ENCODE measurements at places on chromosomes 7 and 10. TPM values are rescaled to one million over a fixed set of nuclear protein-coding genes. Genes with fewer than 3 reads are reported as not detected.
A peak's percentile ranks its signal among the peaks of the same experiment; 100 is the strongest.

GRCh38 chr10:75008952-75009351, 102.5 kb upstream of the SAMD8 start:
- DNase-seq: no peak

DNA sequence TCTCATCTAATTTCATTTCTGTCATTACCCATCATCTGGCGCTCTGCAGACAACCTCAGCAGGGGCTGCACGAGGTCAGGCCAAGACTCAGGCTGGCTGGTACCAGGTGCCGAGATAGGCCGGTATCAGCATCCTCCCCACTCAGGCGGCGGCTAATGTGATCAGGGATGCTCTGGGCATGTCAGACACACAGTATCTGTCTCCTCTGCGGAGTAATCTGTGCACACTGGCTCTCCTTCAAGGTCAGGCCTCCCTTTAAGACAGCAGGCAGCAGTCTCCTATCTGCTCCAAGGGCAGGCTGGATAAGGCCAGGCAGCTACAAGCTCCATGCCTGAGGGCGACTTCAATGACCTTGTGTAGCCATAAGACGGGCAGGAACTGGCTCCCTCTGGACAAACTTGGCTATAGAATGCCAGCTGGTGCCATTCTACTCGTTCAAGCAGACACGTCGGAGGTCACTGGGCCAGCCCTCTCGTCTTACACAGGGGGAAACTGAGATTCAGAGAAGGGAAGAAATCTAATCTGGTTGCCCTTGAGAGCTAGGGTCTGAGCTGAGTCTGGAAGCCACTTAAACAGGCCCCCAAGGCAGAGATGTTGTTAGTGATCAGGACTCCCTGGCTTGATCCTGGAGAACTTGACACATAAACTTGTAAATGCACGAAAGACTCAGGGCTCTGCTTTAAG, 59.3 kb downstream of the ARHGAP22 start:
- peak; percentile 25 for DNase-seq

- DNase-seq: no peak
Measured at GRCh38 chr10:93090619-93091018, 16.9 kb downstream of the CYP26A1 start.

DNA sequence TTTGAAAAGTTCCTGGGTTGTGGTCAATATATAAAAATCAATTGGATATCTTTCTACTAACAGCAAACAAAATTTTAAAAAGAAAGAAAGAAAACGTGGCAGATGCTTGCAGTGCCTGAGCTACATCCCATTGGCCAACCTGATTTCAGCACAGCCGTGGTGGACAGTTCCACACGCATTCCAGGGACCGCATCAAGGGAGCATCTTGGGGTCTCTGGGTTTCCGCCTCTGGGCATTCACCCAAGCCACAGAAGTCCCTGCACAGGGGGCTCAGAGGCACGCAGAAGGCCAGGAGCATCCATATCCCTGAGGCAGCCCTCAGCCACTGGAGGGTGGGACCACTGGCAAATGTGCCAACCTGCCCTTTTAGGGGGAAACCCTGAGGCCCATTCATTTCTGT, 254.5 kb upstream of the RNF32 start:
- no peak for DNase-seq

DNA sequence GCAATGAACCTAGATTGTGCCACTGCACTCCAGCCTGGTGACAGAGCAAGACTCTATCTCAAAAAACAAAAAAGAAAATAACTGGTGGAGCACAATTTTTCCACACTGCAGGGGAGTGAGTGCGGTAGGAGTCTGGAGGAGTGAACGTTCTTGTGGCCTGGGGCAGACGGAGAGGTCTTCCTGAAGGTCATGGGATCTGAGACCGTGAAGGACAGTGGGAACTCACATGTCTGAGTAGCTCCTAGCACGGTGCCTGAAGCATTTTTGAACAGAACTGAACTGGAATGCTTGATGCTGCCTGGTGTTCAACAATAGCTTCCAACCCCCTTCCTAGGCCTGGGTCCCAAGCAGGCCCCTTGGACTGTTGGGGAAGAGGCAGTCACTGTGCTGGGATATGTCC, 84.3 kb upstream of the PODXL start:
- DNase-seq: no peak

- DNase-seq: no peak
Measured at GRCh38 chr10:61342858-61343572, 110.2 kb downstream of the TMEM26 start.

DNA sequence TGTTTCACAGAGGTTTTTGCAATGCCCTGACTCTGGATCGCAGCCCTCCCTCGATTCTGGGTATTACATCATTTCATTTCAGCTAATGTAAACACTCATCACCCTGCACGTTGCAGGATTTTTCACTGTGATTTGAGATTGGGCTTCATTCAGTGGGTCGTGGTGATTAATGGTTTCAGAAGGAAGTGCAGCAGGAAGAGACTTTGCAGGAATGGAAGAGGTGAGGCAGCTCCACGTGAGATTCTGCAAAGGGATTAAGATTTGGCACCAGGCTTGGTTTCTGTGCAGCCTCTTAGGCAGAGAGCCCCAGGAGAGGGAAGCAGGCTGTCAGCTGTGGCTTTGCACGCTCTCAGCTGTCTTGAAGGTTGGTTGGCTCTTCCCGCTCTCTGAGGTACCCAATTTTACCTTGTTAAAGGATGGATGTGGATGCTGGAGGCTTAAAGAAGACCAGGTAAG, 95.2 kb downstream of the PLCE1 start:
- no peak for DNase-seq

DNA sequence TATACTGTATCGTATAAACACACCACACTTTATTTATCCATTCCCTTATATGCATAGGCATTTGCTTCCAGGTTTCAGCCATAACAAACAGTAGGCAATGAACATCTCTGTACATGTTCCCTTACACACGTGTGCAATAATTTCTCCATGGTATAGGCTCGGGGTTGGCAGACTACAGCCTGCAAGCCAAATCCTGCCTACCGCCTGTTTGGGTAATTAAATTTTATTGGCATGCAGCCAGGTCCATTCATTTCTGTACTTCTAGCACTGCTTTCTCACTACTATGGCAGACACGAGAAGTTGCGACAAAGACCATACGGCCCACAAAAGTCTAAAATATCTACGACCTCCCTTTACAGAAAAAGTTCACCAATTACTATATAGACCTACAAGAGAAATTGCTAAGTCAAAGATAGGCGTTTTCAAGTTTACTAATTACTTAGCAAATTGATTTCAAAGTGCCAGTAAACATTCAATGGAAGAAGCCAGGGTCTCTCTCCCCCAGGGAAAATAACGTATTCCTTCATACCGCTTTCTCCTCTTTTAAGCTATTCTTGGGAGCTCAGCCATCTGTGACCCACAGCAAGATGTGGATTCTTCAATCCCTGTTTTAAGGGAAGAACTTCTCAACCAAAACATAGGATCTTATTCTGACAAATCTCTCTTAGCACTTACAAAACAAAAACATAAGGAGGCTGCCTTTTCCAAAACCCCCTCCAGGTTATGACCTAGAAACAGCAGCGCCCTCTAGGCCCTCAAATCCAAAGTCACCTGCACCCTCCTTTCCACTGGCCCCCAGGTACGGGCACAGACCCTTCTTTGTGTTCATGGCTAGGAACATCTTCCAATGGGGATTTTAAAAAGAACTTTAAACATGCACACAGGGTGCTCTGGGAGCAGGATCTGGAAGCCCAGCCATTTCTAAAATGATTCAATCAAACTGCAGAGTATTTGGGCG, 100.5 kb downstream of the FGFR2 start:
- DNase-seq: peak; percentile 53

DNA sequence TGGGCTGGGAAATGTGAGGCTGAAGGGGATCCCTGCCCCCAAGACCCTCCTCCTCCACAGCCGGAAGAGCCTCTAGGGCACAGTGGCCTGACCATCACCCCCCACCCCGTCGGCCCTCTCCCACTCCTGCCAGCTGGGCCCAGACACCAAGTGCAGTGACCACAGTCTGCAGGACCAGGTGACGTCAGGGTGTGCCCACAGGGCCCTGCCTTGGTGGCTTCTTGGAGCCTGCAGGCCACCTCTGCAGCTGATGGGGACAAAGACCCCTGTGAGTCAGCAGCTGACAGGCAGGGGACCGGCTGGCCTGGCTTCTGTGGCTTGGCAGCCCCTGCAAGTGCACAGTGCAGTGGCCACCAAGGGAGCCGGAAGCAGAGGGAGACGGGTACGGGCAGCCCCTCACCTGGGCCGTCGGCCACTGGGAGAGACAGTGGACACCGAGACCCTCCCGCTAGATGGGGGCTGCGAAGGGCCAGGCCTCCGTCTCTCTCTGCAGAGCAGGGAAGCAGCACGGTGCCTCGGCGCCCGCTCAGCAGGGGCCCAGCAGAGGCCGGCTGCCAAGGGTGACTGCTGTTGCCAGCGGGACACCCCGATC, 274.6 kb downstream of the ELFN1 start:
- DNase-seq: no peak

- DNase-seq: peak; percentile 53
Measured at GRCh38 chr7:33774762-33775523, 130.4 kb upstream of the BMPER start.

DNA sequence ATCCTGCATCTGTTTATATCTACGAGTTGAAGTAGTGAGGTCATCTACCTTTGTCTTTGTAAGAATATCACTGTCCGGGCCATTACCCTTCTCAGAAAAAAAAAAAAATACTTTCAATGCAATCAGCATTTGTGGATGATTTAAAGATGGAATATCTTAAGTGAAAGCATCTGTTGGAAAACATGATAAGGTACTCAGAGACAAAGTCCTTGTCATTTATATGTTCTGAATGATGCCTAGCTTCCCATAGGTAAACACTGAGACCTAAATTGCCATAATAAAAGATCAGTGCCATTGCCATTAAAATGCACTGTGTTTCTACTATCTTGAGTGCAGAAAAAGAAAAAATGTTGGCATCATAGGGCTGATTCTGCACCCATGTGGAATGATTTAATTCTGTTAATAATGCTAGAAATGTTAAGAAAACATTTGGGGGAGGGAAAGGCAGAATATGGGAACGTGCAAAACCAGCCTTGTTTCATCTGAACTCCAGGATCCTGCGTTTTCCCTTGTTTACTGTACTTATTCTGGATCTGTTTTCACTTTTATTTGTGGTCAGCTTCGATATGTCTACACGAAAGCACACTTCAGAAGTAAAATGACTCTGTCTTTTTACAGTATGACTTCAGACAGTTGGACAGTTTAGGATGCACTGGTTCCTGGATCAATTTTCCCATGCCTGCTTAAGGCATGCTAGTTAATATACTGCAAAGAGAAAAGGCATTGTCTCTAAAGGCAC, 669.8 kb downstream of the SUGCT start:
- DNase-seq: no peak

DNA sequence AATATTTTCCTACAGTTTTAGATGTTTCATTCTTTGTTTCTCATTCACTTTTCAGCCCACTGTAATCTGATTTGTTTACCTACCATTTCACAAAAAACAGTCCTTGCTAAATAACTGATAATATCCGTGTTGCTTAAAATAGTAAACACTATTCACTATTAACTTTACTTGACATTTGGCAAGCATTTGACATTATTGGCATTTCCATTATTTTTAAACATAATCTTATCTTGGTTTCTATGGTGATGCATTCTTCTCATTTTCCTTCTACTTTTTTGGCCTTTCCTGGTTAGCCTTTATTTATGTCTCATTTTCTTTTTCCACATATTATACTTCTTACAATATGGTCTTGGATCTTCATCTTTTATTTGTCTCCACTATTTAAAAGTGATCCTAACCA, 715.3 kb downstream of the DNAJB9 start:
- no peak for DNase-seq

GRCh38 chr10:111885046-111885445, 298.5 kb downstream of the GPAM start:
- DNase-seq: no peak

DNA sequence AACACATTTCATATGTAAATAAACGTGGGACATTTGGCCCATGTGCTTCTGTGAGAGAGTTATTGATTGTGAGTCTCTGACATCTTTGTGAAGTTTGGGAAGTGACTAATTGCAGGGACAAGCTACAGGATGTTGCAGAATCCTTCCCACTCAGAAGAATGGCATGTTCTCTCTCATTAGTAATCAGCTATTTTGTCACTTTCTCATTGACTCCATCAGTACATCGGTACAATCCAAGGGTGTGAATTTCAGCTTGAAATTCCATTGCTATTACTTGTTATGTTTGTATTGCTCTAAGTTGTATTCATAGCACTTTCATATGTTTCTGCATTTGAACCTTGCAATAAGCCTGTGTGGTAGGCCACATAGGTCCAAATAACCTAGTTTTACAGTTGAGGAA, 100.0 kb upstream of the KCNMA1 start:
- DNase-seq: no peak

DNA sequence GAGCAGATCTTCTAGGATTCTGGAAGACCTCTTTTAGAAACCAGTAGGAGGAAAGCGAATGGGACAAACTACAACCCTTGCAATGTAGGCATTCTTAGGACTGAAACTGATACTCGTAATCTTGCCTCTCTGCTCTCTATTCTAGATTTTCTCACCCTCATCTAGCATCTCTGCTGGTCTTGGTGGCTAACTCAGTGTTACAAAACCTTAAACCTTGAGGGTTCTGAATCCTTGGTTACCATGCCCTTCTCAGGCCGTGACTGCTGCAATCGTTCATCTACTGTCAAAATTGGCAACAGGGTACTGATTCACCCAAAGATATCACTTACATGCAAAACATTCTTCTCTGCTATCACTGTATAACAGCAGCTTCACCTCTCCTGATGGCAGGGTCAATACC, 55.2 kb downstream of the SAMD9 start:
- DNase-seq: no peak

GRCh38 chr7:74568658-74569057, 88.9 kb upstream of the GTF2I start:
- no peak for DNase-seq

- no peak for DNase-seq
Measured at GRCh38 chr7:71705217-71705616, 573.3 kb downstream of the GALNT17 start.

DNA sequence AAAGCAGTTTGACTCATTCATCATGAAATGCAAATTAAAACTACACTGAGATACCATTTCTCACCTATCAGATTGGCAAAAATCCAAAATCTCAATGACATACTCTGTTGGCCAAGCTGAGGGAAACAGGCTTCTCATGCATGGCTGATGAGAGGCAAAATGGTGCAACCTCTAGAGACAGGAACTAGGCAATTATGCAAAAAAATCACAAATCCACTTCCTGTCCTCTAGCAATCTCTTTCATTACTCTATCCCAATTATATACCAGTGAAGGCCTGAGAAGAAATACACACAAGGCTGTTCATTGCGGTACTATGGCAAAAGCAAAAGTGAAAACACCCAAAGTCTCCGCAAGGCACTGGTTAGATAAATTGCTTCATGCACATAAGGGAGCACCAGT, 25.9 kb upstream of the PTPRN2 start:
- no peak for DNase-seq

WDR86 gene
- total RNA-seq: 4.1 TPM

NEUROG3 gene
- total RNA-seq: not detected

PIK3CG gene
- 4.4 TPM for total RNA-seq

CALHM3 gene
- not detected for total RNA-seq

ZKSCAN1 gene
- total RNA-seq: 51.8 TPM

UPK3BL1 gene
- 5.5 TPM for total RNA-seq

MYH16 gene
- total RNA-seq: not detected

SCART1 gene
- 0.89 TPM for total RNA-seq

OR2A5 gene
- not detected for total RNA-seq

HABP2 gene
- 2.0 TPM for total RNA-seq

AMZ1 gene
- not detected for total RNA-seq

FAM221A gene
- 18.1 TPM for total RNA-seq
